ENCODE measurements at places on chromosomes 2 and 18. TPM values are rescaled to one million over a fixed set of nuclear protein-coding genes. Genes with fewer than 3 reads are reported as not detected.

- DNase-seq, result no peak
- H3K27ac ChIP-seq, result no peak overlapping the region
- H3K4me3 ChIP-seq, result no peak overlapping the region
- H3K36me3 ChIP-seq, result no peaks in the 10 kb centered on the region
- H3K4me1 ChIP-seq, result peaks cover 31% of the 10 kb centered on the region
Observed at GRCh38 chr18:11150271-11150615, 874 bp upstream of the PIEZO2 start.

- DNase-seq, result no peak
- H3K4me3 ChIP-seq, result no peak overlapping the region
- peaks cover 43% of the 10 kb centered on the region for H3K4me1 ChIP-seq
Observed at GRCh38 chr18:32324181-32324580, 134.3 kb downstream of the MEP1B start.

DOCK10 gene
- total RNA-seq, result 1.6 TPM

MXD1 gene
- 3.5 TPM for total RNA-seq

DNA sequence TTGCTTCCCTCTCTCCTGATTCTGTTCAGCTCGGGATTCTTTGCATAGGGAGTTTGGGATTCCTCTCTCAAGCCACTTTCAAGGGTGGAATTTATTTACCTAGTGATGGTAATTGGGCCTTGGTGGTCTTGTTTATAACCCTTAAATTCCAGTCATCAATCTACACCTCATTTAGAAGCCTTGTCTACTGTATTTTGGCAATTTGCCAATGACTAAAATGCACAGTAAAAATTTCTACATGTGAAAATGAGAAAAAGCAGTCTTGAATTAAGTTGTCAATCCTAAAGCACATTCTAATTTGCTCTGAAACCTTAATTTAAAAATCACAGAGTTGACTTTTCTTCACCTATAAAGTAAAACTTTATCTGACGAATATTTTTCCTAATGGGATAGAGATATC, 749.2 kb upstream of the CRIM1 start:
- no peak for DNase-seq
- no peak overlapping the region for H3K4me3 ChIP-seq
- no peaks in the 10 kb centered on the region for H3K27me3 ChIP-seq
- H3K4me1 ChIP-seq, result no peaks in the 10 kb centered on the region

DNA sequence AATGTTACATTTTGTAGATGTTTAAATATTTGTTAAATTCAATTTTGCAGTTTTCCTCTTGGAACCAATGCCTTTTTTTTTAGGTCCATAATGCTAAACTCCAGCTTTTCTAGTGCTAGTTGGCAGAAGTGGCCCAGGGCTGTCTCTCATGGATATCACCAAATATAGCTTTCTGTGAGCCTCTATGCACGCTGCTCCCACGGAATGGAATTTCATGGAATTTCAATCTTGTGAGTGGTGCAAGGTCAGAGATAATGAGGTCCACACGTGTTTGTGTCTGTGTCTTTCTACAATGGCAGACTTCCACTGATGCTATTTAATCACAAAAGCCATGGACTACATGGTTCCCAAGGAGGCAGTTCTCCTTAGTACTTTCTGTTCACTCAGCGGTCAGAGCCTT, 191.5 kb upstream of the PARD3B start:
- H3K27me3 ChIP-seq, result no peaks in the 10 kb centered on the region
- H3K4me1 ChIP-seq, result peaks cover 4% of the 10 kb centered on the region
- no peak overlapping the region for H3K27ac ChIP-seq
- no peak for DNase-seq
- H3K36me3 ChIP-seq, result no peaks in the 10 kb centered on the region
- no peak overlapping the region for H3K4me3 ChIP-seq

GRCh38 chr2:240033330-240033678, 3.1 kb upstream of the OR6B2 start:
- no peak for DNase-seq
- H3K36me3 ChIP-seq, result no peaks in the 10 kb centered on the region
- H3K27ac ChIP-seq, result no peak overlapping the region

DNA sequence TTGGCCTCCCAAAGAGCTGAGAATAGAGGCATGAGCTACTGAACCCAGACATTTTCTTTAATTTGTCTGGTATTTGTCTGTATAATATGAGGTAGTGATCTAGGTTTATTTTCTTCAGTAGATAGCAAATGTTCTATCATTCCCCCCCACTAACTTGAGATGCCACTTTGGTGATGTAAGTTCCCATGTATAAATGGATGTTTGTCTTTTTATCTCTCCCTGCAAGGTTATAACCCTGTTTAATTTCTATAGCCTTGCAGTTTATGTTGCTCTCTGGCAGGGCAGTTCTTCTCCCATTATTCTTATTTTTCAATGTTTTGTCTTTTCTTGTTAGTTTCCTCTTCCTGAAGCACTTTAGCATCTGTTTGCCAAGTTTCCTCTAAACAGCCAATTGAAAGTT, 39.1 kb upstream of the MAP4K4 start:
- no peak overlapping the region for H3K4me3 ChIP-seq
- no peaks in the 10 kb centered on the region for H3K27me3 ChIP-seq
- peaks cover 32% of the 10 kb centered on the region for H3K4me1 ChIP-seq
- no peak for DNase-seq
- no peaks in the 10 kb centered on the region for H3K36me3 ChIP-seq

DNA sequence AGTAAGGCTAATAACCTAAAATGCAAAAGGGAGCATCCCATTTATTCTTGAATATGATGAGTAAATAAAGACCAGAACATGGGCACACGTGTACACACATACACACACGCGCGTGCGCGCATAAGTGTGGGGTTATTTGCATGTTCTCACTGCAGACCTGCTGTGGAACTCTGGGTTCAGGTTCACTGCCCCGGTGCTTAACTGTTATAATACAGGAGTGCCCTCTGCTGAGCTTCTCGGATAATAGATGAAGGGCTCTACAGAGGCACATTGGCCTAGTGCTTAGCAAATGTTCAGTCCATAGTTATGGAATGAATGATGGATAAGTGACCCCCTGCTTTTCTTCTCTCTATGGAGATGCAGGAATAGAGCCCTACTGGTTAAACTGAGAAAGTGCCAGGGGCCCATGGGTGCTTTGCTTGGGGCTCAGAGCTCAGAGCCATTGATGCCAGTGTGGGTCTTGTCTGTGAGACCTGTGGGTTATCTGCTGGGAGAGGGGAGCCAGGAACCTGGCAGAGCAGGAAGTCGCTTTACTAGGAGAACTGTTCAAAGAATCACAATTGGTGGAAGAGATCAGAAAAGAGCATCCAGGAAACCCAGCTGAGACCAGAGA, 3.6 kb upstream of the ARL4C start:
- no peak overlapping the region for H3K4me3 ChIP-seq
- peaks cover 27% of the 10 kb centered on the region for H3K27me3 ChIP-seq
- no peaks in the 10 kb centered on the region for H3K36me3 ChIP-seq
- no peak overlapping the region for H3K27ac ChIP-seq
- no peak for DNase-seq
- peaks cover 14% of the 10 kb centered on the region for H3K4me1 ChIP-seq

ABCG5 gene
- total RNA-seq, result not detected

- DNase-seq, result no peak
- H3K27ac ChIP-seq, result no peak overlapping the region
- no peaks in the 10 kb centered on the region for H3K27me3 ChIP-seq
- no peaks in the 10 kb centered on the region for H3K4me1 ChIP-seq
- H3K36me3 ChIP-seq, result no peaks in the 10 kb centered on the region
Observed at GRCh38 chr2:53317861-53318260, 449.7 kb upstream of the CHAC2 start.

DNA sequence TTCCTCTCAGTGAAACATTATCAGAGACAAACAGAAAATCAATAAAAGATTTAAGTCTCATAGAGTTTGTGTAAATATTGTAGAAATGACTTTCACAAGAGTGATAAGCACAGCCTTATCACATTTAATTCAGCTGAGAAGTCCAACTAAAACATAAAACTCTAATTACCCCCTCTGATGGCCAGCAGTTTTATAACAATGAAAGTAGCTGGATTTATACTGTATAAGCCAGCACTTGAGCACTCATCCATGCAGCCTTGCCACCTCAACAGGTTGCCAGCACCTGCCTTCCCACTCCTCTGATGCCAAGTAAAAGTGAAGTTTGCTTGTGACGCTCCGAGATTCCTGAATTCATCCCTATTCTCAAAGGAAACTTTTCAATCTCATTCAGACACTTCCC, 103.0 kb upstream of the STK39 start:
- peaks cover 6% of the 10 kb centered on the region for H3K4me1 ChIP-seq
- DNase-seq, result no peak
- H3K4me3 ChIP-seq, result no peak overlapping the region

- H3K27me3 ChIP-seq, result no peaks in the 10 kb centered on the region
- H3K4me1 ChIP-seq, result no peaks in the 10 kb centered on the region
Observed at GRCh38 chr2:124566518-124566970, 541.5 kb downstream of the CNTNAP5 start.

- DNase-seq, result no peak
- H3K36me3 ChIP-seq, result no peaks in the 10 kb centered on the region
- H3K4me1 ChIP-seq, result peaks cover 13% of the 10 kb centered on the region
- no peak overlapping the region for H3K4me3 ChIP-seq
- no peak overlapping the region for H3K27ac ChIP-seq
- H3K27me3 ChIP-seq, result no peaks in the 10 kb centered on the region
Observed at GRCh38 chr2:38653380-38653714, 12.6 kb upstream of the GALM start.

DNA sequence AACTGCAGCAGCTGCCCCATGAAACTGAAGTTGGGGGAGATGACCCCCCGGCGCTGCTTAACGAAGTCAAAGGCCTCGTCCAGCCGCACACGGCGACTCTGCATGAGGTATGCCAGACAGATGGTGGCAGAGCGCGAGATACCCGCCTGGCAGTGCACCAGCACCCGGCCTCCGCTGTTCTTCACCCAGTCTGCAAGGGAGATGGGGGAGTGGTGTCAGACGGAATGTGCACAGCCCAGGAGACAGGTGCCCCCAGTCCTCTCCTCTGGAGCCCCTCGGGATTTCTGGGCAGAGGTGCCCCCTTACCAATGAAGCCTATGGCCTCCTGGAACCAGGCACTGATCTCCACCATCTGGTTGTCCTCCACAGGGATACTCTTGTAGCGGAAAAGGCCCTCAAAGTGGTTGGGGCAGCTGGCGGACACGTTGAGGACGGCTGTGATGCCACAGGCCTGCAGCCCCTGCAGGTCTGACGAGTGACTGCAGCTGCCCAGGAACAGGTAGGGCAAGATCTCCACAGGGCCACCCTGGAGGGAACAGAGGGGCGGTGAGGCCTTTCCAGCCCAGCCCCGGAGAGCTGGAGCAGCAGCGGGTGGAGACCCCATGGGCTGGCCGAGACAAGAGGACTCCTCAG, 1.3 kb downstream of the DUSP2 start:
- peaks cover 46% of the 10 kb centered on the region for H3K4me1 ChIP-seq
- H3K27me3 ChIP-seq, result peaks cover 20% of the 10 kb centered on the region
- no peaks in the 10 kb centered on the region for H3K36me3 ChIP-seq
- H3K27ac ChIP-seq, result no peak overlapping the region
- DNase-seq, result no peak

SCYGR4 gene
- total RNA-seq, result not detected

DNA sequence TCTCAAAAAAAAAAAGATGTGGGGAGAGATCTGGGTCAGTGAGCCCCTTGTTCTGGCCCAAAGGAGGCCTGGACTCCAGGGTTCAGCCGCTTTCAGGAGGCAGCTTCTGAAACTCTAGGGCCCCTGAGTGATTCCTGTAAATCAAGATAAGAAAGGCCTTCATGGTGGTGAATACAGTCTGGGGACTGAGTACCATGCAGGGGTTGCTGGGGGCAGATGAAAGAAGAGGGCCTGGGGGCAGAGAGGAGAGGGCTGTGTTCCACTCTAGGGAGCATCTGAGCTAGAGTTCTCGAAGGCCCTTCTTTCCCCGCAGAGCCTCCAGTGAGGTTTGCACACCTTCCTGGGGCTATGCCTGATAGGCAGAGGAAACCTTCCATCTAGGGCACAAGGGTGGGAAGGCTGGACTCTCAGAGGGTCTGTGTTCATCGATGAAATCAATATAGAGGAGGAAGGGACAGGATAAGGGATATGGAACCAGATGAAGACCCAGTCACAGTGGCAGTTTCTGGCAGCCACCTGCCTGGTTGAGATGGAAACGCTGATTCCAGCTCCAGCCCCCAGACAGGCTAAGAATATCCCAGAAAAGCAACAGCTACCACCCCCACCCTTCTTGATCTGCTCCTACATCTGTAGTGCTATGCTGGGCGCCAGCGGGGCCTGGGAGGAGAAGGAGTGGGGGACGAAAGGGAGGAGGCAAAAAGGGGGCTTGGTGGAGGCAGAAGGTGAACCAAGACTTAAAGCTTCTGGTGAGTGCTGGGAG, 4.7 kb upstream of the CDK5R2 start:
- H3K4me1 ChIP-seq, result peaks cover 7% of the 10 kb centered on the region
- H3K36me3 ChIP-seq, result no peaks in the 10 kb centered on the region
- no peak overlapping the region for H3K4me3 ChIP-seq
- no peak overlapping the region for H3K27ac ChIP-seq
- H3K27me3 ChIP-seq, result peaks cover 100% of the 10 kb centered on the region

GRCh38 chr2:12979066-12979465, 262.3 kb downstream of the TRIB2 start:
- H3K27ac ChIP-seq, result no peak overlapping the region
- no peaks in the 10 kb centered on the region for H3K36me3 ChIP-seq
- no peaks in the 10 kb centered on the region for H3K27me3 ChIP-seq
- DNase-seq, result no peak

GRCh38 chr2:140892436-140892835, 1238.4 kb downstream of the LRP1B start:
- no peak overlapping the region for H3K4me3 ChIP-seq
- H3K4me1 ChIP-seq, result no peaks in the 10 kb centered on the region
- no peaks in the 10 kb centered on the region for H3K27me3 ChIP-seq

- DNase-seq, result no peak
- no peaks in the 10 kb centered on the region for H3K27me3 ChIP-seq
- H3K4me3 ChIP-seq, result no peak overlapping the region
- H3K36me3 ChIP-seq, result no peaks in the 10 kb centered on the region
- H3K27ac ChIP-seq, result peak overlapping the region; percentile 90
Observed at GRCh38 chr18:36392979-36393287, 95.4 kb downstream of the FHOD3 start.

DNA sequence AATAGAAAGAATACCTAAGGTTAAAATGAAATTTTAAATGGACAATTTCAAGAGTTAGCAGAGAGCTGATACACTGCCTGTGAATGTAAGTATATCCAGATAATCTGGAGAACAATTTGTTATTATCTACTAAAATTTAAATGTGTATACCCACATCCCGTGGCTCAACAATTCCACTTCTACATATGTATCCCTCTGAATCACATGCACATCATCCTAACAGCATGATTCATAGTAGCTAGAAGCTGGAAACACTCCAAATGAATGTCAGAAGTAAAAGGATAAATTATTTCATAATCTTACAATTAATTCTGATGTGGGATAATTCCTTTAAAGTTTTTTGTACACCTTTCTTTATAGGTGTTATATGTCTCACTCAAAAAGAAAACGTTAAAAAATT, 87.9 kb downstream of the CNTNAP5 start:
- H3K4me1 ChIP-seq, result no peaks in the 10 kb centered on the region
- H3K36me3 ChIP-seq, result no peaks in the 10 kb centered on the region
- no peaks in the 10 kb centered on the region for H3K27me3 ChIP-seq
- no peak overlapping the region for H3K27ac ChIP-seq
- H3K4me3 ChIP-seq, result no peak overlapping the region

CLEC4F gene
- not detected for total RNA-seq

- peaks cover 69% of the 10 kb centered on the region for H3K27me3 ChIP-seq
- H3K4me3 ChIP-seq, result peak within 1 kb of the TSS; percentile 68
- no peak within 1 kb of the TSS for H3K27ac ChIP-seq
- peak; percentile 27 for DNase-seq
- H3K36me3 ChIP-seq, result no peaks in the 10 kb centered on the region
Observed at GRCh38 chr2:181656450-181657291, at the start of gene CERKL. Gene CERKL (minus strand): TSS chr2:181657105. CDS start chr2:181657006, 99 bp downstream.
